Left ventricle myocardium inferior (tissue), 1 donor: ENCODE measurements at places on chromosomes 6 and 20. TPM values are rescaled to one million over a fixed set of nuclear protein-coding genes. Genes with fewer than 3 reads are reported as not detected.

Gene HLA-DQA2
- 1.8 TPM for total RNA-seq

Gene BLTP3A
- total RNA-seq = 16.5 TPM

Gene GHRH
- 0.93 TPM for total RNA-seq

- H3K36me3 ChIP-seq = no peaks in the 10 kb centered on the region
- no peaks in the 10 kb centered on the region for H3K27me3 ChIP-seq
- no peak overlapping the region for H3K4me3 ChIP-seq
- no peak overlapping the region for H3K27ac ChIP-seq
Measured at GRCh38 chr6:109397020-109397419, 14.8 kb upstream of the CD164 start.

GRCh38 chr20:34541264-34541901 lies 17.1 kb upstream of the MAP1LC3A start:
- no peak overlapping the region for H3K4me3 ChIP-seq
- peaks cover 46% of the 10 kb centered on the region for H3K36me3 ChIP-seq
- peaks cover 40% of the 10 kb centered on the region for H3K4me1 ChIP-seq
- no peak for DNase-seq

- H3K27me3 ChIP-seq = no peaks in the 10 kb centered on the region
- H3K27ac ChIP-seq = peak overlapping the region; percentile 66
- H3K4me1 ChIP-seq = peaks cover 24% of the 10 kb centered on the region
Measured at GRCh38 chr6:135922174-135922573, 70.7 kb downstream of the PDE7B start.

DNA sequence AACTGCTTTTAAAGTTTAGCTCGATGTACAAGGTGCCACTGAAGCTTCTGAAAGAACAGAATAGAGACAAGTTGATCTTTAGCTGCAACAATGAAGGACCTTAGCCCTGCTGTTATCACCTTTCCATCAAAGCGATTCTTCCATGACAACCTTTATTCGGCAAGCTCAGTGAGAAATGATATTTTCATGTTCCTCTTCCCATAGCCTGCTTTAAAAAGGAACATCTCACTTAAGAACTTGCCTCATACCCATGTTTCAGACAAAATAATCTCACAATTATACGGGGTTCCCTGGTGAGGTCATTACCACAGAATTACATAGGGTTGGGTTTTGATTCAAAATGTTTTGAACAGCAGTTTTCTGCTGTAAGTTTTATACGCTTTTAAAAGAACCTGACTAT lies 264.2 kb downstream of the THBS2 start:
- peaks cover 5% of the 10 kb centered on the region for H3K27me3 ChIP-seq
- no peaks in the 10 kb centered on the region for H3K4me1 ChIP-seq
- no peak overlapping the region for H3K27ac ChIP-seq
- no peak overlapping the region for H3K4me3 ChIP-seq
- no peaks in the 10 kb centered on the region for H3K36me3 ChIP-seq

DNA sequence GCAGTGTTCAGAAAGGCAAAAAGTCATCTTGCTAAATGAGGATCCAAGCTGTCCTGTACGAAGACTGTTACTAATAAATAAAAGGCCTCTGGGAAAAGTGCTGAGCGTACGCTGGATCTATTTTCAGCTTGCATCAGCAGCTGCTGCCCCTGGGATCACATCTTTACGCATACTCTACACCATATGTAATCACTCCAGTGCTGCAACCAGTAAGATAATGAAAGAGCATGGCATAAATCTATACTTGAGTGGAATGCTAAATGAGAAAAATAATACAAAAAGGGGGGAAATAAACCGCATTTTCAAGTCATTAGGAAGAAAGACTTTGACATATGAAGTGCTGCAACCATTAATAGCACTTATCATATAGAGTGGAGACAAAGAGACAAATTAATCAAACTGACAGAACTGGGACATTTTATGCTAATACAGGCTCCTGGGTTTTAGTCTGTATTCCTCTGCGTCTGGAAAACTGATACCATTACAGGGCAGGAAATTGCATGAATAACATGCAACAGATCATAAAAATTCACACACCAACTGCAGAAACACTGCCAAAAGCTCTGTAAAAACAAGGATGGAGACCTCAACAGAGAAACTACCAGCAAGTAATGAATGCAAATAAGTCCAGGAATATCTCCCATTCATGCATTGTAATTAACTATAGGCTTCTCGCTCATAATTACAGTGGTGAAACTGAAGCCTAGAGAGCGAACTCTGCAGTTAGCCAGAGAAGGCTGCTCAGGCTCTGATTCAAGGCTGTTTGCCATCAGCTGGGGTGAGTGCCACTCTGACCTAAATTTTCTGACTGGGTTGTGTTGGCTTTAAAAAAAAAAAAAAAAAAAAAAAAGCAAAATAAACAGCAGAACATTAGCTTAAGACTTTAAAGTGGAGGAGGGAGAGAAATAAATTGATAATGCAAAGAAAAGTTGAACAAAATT lies 83.8 kb downstream of the GJA10 start:
- H3K36me3 ChIP-seq = no peaks in the 10 kb centered on the region
- peak overlapping the region; percentile 49 for H3K27ac ChIP-seq
- H3K4me1 ChIP-seq = peaks cover 38% of the 10 kb centered on the region
- DNase-seq = no peak
- H3K27me3 ChIP-seq = no peaks in the 10 kb centered on the region
- H3K4me3 ChIP-seq = no peak overlapping the region

GRCh38 chr20:40814631-40814960 lies 125.6 kb upstream of the MAFB start:
- no peak overlapping the region for H3K27ac ChIP-seq
- no peaks in the 10 kb centered on the region for H3K36me3 ChIP-seq
- H3K4me3 ChIP-seq = no peak overlapping the region
- peaks cover 24% of the 10 kb centered on the region for H3K27me3 ChIP-seq

- H3K4me3 ChIP-seq = no peak overlapping the region
- no peak overlapping the region for H3K27ac ChIP-seq
- no peak for DNase-seq
- H3K36me3 ChIP-seq = no peaks in the 10 kb centered on the region
Measured at GRCh38 chr6:161522276-161522675, 248.4 kb upstream of the AGPAT4 start.

GRCh38 chr6:9830808-9831207 lies 584.1 kb downstream of the TFAP2A start:
- no peaks in the 10 kb centered on the region for H3K36me3 ChIP-seq
- H3K27me3 ChIP-seq = no peaks in the 10 kb centered on the region
- DNase-seq = no peak
- H3K27ac ChIP-seq = no peak overlapping the region
- H3K4me3 ChIP-seq = no peak overlapping the region

DNA sequence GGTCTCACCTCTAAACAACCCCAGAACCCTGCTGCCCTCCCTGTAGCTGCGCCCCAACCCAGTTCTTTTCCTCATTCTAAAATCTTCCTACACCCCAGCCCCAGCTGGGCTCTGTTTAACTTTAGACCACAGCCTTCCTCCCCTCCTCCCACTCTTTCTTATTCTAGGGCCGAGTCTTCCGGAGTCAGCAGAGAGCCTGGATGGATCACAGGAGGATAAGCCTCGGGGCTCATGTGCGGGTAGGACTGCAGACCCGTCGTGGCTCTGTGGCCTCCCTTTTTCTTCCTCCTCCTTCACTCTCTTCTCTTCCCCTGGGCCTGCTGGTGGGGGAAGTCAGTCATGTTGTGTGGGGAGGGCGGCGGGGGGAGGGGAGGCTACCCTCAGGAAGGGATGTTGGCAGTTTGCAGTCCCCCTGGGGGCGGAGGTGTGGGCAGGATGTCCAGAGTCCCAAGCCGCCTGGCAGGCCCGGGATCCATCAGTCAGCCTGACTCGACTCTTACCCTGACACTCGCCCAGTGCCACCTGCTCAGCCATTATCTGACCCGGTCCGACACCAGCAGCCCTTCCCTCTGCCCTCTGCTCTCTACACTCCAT lies 8.1 kb downstream of the CAPN11 start:
- peaks cover 8% of the 10 kb centered on the region for H3K27me3 ChIP-seq
- no peaks in the 10 kb centered on the region for H3K36me3 ChIP-seq
- peaks cover 8% of the 10 kb centered on the region for H3K4me1 ChIP-seq
- H3K4me3 ChIP-seq = no peak overlapping the region

- peaks cover 90% of the 10 kb centered on the region for H3K4me1 ChIP-seq
- H3K4me3 ChIP-seq = peak overlapping the region; percentile 69
- peak; percentile 91 for DNase-seq
Measured at GRCh38 chr6:35727231-35727934, 9.4 kb upstream of the ARMC12 start.

- peak overlapping the region; percentile 48 for H3K27ac ChIP-seq
- peak; percentile 32 for DNase-seq
- no peak overlapping the region for H3K4me3 ChIP-seq
- H3K27me3 ChIP-seq = no peaks in the 10 kb centered on the region
- peaks cover 16% of the 10 kb centered on the region for H3K4me1 ChIP-seq
Measured at GRCh38 chr6:39777661-39778060, 14.5 kb upstream of the DAAM2 start.
